CD4-positive, alpha-beta T cell treated with Interleukin-6 for 4 hours (primary cell): ENCODE measurements at places on chromosomes 12 and 14.

- no peak for DNase-seq
Observed at GRCh38 chr14:48289701-48290100, 614.3 kb upstream of the MDGA2 start.

GRCh38 chr12:103839609-103840461, 1.2 kb downstream of the NT5DC3 start:
- DNase-seq = no peak

GRCh38 chr12:65924716-65925115, 100.4 kb downstream of the HMGA2 start:
- no peak for DNase-seq

- DNase-seq = peak; percentile 17
Observed at GRCh38 chr12:131827961-131828534, at the start of gene MMP17. TSS of gene MMP17 (plus strand) at chr12:131828393. CDS start at chr12:131828495, 102 bp downstream.

DNA sequence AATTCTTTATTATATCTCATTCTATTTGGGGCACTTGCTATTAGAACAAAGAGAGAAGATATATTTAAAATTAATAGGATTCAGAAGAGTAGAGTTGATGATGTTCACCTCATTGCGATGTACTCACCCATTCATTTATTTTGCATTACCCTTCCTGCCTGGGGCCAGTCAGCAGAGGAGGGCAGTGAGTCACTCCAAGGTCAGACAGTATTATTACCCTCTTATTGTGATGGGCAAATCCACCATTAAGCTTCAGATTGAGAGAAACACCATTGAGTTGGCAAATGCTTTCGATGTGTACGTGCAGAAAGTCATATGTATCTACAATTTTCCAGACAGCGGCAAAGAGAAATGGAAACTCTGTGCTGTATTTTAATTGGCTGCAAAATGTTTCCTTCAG, 134.2 kb downstream of the BICD1 start:
- DNase-seq = no peak

DNA sequence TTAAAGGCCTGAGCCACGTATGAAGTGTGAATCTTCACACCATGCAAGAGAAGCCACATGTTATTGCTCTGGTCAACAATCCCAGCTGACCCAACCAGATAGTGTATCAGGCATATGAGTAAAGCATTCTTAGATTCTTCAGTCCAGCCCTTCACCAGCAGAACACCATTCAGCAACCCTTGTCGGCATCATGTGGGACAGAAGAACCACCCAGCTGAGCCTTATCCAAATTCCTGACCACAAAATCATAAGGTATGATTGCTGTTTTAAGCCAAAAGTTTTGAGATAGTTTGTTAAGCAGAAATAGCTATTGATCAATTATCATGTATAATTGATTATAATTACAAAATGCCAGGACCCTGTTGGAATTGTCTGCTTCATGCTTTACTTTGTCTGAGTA, 664.9 kb downstream of the VRK1 start:
- no peak for DNase-seq
